Breast epithelium (tissue), 4 donors: ENCODE measurements at places on chromosomes 6 and 20. TPM values are rescaled to one million over a fixed set of nuclear protein-coding genes. Genes with fewer than 3 reads are reported as not detected.
A peak's percentile ranks its signal among the peaks of the same experiment; 100 is the strongest.

- DNase-seq: no peak
- no peaks in the 10 kb centered on the region for H3K36me3 ChIP-seq
- no peaks in the 10 kb centered on the region for H3K27me3 ChIP-seq
- H3K4me3 ChIP-seq: no peak overlapping the region
- H3K27ac ChIP-seq: no peak overlapping the region
Observed at GRCh38 chr6:96972689-96973088, 48.2 kb downstream of the KLHL32 start.

- no peaks in the 10 kb centered on the region for H3K36me3 ChIP-seq
- no peaks in the 10 kb centered on the region for H3K27me3 ChIP-seq
- no peak overlapping the region for H3K27ac ChIP-seq
- H3K4me3 ChIP-seq: no peak overlapping the region
Observed at GRCh38 chr6:154218301-154218700, 138.3 kb downstream of the IPCEF1 start.

DNA sequence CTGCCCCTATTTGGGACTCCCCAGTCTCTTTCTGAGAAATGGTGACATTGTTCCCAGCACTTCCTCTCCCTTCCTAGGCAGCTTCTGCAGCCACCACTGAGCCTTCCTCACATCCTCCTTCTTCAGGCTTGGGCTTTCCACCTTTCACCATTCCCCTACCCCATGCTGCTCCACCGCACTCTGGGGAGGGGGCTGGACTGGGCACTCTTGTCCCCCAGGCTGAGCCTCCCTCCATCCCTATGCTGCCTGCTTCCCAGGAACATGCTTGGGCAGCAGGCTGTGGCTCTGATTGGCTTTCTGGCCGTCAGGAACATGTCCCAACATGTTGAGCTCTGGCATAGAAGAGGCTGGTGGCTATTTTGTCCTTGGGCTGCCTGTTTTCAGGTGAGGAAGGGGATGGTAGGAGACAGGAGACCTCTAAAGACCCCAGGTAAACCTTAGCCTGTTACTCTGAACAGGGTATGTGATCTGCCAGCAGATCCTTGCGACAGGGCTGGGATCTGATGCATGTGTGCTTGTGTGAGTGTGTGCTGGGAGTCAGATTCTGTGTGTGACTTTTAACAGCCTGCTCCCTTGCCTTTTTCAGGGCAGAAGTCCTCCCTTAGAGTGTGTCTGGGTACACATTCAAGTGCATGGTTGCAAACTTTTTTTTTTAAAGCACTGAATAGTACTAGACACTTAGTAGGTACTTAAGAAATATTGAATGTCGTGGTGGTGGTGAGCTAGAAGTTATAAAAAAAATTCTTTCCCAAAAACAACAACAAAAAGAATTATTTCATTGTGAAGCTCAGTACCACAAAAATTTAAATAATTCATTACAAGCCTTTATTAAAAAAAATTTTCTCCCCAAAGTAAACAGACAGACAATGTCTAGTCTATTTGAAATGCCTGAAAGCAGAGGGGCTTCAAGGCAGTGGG, 2.1 kb upstream of the CDKN1A start:
- DNase-seq: peak; percentile 63
- no peaks in the 10 kb centered on the region for H3K27me3 ChIP-seq
- H3K36me3 ChIP-seq: no peaks in the 10 kb centered on the region
- peaks cover 9% of the 10 kb centered on the region for H3K4me1 ChIP-seq
- H3K27ac ChIP-seq: peak overlapping the region; percentile 98
- peak overlapping the region; percentile 15 for H3K4me3 ChIP-seq

- no peaks in the 10 kb centered on the region for H3K4me1 ChIP-seq
- H3K4me3 ChIP-seq: no peak overlapping the region
- H3K27ac ChIP-seq: no peak overlapping the region
- no peaks in the 10 kb centered on the region for H3K36me3 ChIP-seq
- no peak for DNase-seq
Observed at GRCh38 chr6:139439349-139439748, 64.9 kb upstream of the CITED2 start.

- no peaks in the 10 kb centered on the region for H3K4me1 ChIP-seq
- peaks cover 4% of the 10 kb centered on the region for H3K36me3 ChIP-seq
- no peak for DNase-seq
- no peak overlapping the region for H3K4me3 ChIP-seq
- no peak overlapping the region for H3K27ac ChIP-seq
Observed at GRCh38 chr6:35428421-35429149, 23.6 kb upstream of the FANCE start.

- no peaks in the 10 kb centered on the region for H3K36me3 ChIP-seq
- no peak for DNase-seq
- H3K27me3 ChIP-seq: no peaks in the 10 kb centered on the region
- no peaks in the 10 kb centered on the region for H3K4me1 ChIP-seq
- H3K27ac ChIP-seq: peak within 1 kb of the TSS; percentile 25
- no peak within 1 kb of the TSS for H3K4me3 ChIP-seq
Observed at GRCh38 chr20:57620274-57620990, at the start of gene ZBP1. TSS of gene ZBP1 (minus strand) at chr20:57620426. CDS start at chr20:57620295, 131 bp downstream.

GRCh38 chr6:90343576-90343975, 46.9 kb upstream of the BACH2 start:
- no peak for DNase-seq
- no peaks in the 10 kb centered on the region for H3K36me3 ChIP-seq
- no peak overlapping the region for H3K4me3 ChIP-seq
- H3K27me3 ChIP-seq: no peaks in the 10 kb centered on the region

DNA sequence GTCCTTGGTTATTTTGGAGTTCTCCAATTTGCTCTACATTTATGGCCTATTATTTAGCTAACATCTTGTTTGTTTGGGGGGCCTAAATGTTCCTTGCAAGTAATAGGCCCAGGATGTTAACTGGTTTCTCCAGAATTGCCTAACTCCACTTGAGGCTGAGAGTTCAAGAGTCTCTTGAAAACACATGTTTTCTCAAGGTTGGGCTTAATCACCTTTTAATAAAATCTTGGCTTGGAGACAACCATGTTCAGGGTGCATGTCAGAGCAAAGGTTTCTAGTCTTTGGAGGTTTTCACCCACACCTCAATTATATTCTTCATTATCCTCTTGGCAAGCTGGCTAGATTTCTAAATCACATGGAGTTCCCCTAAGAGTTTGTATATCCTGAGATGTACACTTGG, 54.2 kb downstream of the KLHL31 start:
- no peaks in the 10 kb centered on the region for H3K27me3 ChIP-seq
- H3K27ac ChIP-seq: no peak overlapping the region
- no peaks in the 10 kb centered on the region for H3K4me1 ChIP-seq
- no peaks in the 10 kb centered on the region for H3K36me3 ChIP-seq
- no peak for DNase-seq

L3MBTL1 gene
- total RNA-seq: 17.4 TPM

EYS gene
- 1.3 TPM for total RNA-seq

MICAL1 gene
- total RNA-seq: 25.5 TPM

ADGRF4 gene
- not detected for total RNA-seq

MTO1 gene
- 34.4 TPM for total RNA-seq
